ENCODE measurements at places on chromosomes 1 and 21. TPM values are rescaled to one million over a fixed set of nuclear protein-coding genes. Genes with fewer than 3 reads are reported as not detected.

The TTLL7 gene
- 8.4 TPM for total RNA-seq

The WNT3A gene
- not detected for total RNA-seq

The DMBX1 gene
- total RNA-seq = not detected

The TRIM67 gene
- total RNA-seq = not detected

The CLCNKA gene
- 1.4 TPM for total RNA-seq

The PDC gene
- not detected for total RNA-seq

The C4BPB gene
- 0.48 TPM for total RNA-seq

The REN gene
- not detected for total RNA-seq

The TNN gene
- total RNA-seq = not detected

The C1orf87 gene
- not detected for total RNA-seq

The GPR89A gene
- 12.8 TPM for total RNA-seq

The ALG6 gene
- 4.9 TPM for total RNA-seq

The MCOLN3 gene
- not detected for total RNA-seq

The SPATA46 gene
- not detected for total RNA-seq

The TNFSF4 gene
- 0.13 TPM for total RNA-seq

The PTPN14 gene
- total RNA-seq = 58.0 TPM
